ENCODE measurements at places on chromosomes 2 and 18.
A peak's percentile ranks its signal among the peaks of the same experiment; 100 is the strongest.

GRCh38 chr2:71512386-71512785 lies 59.0 kb downstream of the DYSF start:
- DNase-seq: no peak

GRCh38 chr2:236612737-236613136 lies 43.1 kb downstream of the ACKR3 start:
- DNase-seq: no peak

GRCh38 chr2:159549234-159549633 lies 67.1 kb downstream of the BAZ2B start:
- DNase-seq: no peak

DNA sequence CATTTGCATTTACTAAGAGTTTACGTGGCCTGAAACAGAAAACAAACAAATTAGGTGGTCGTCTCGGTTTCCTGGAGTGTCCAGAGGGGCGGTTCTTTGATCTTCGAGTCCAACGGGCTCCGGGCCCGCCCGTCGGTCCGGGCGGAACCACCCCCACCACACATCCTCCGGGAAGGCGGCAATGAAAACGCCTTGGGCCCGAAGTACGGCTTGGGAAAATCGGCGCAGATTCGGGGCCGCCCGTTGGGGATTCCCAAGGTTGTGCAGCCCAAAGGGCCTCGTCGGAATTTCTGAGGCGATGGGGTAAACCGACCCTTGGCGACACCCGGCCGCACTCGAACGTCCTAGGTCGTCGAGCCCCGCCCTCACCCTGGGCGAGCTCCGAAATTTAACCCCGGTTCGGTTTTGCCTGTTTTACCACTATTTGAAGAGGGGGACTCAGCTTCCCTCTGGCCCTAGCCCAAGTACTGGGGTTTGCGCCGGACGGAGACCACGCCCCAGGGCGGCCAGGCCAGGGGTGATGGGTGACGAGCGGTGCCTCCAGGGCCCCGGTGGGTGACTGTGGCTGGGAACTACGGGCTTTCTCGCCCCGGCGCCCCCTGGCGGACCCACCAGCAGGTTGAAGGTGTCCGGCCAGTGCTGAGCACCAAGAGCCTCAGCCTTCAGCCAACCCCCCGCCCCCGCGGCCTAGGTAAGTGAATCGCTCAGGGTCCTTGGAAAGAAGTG lies 1.9 kb upstream of the CFAP53 start:
- no peak for DNase-seq

GRCh38 chr2:173934895-173935294 lies 30.3 kb downstream of the SP3 start:
- no peak for DNase-seq

DNA sequence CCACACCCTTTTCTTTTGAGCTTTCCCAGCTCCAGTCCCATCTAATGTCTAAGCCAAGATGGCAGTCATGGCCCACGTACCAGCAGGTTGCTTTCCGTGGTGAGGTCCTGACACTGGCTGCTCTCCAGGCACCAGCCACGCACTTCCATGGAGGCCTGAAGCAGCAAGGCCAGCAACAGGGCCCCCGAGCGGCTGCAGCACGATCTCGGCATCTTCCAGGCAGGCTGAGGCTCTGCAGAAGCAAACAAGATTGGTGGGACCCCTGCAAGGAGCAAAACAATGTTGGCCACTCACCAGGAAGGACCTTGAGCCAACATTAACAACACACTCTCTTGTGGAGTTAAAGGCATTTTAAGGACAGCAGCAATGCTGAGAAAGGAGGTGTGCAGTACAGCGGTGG lies 3.8 kb downstream of the POMC start:
- no peak for DNase-seq

DNA sequence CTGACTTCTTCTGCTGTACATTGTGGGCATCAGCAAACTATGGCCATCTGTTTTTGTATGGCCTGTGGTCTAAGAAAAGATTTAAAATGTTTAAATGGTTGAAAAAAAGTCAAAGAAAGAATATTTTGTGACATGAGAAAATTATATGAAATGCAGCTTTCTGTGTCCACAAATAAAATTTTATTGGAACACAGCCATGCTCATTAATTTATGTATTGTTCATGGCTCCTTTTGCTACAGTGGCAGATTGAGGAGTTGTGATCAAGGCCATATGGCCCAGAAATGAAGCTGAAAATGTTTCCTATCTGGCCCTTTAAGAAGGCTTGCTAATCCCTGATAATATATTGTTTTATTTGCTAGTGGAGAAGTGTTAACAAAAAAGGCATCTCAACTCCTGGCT lies 162.0 kb downstream of the SLC4A3 start:
- DNase-seq: no peak

- peak; percentile 87 for DNase-seq
Observed at GRCh38 chr2:225025917-225026571, 16.2 kb downstream of the DOCK10 start.
